ENCODE measurements at places on chromosomes 3 and 15.
A peak's percentile ranks its signal among the peaks of the same experiment; 100 is the strongest.

DNA sequence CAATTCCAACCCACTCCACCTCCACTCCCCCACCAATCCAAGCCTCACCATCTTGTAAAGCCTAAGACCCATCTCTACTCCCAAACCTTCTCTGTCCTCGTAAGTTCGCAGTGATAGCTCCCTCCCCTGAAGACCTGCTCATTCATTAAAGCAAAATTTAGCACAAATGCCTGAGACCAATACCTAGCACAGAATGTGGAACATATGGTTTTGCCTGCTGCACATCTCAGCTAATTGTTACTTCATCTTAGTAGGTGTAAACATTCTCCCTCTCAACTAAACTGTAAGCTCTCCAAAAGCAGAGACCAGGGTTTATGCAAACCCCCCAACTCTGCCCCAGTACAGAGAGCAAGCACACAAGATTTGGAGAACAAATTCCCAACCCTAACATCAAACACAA is 20.5 kb downstream of the DCLK3 start:
- no peak for DNase-seq

DNA sequence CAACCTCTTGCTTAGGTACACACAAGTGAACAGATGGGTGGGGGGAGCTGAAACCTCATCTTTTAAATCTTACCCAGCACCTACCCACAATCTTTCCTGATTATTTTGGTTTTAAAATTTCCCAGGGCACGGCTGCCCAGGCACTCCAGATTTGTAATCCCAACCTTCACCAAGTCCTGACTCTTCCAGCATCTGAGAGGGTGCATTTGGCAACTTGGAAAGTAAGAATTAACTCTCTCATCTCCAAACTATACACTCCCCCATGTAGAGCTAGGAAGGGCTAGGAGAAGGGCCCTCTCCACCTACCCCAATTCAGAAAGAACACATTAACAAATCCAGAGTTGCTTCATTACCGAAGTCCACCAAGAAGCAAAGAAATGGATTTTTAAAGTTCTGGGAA is 41.7 kb upstream of the PRICKLE2 start:
- no peak for DNase-seq

GRCh38 chr3:40765884-40766283 is 241.1 kb downstream of the ZNF621 start:
- no peak for DNase-seq

- peak; percentile 64 for DNase-seq
Measured at GRCh38 chr3:108509263-108509662, 1.1 kb downstream of the MYH15 start.

GRCh38 chr3:27633224-27633545 is 88.9 kb downstream of the EOMES start:
- DNase-seq: no peak

- peak; percentile 74 for DNase-seq
Measured at GRCh38 chr15:65981837-65982626, 112.7 kb downstream of the RAB11A start.

- DNase-seq: peak; percentile 76
Measured at GRCh38 chr3:108486941-108487340, 23.5 kb downstream of the MYH15 start.

- DNase-seq: no peak
Measured at GRCh38 chr15:92306663-92307062, 87.0 kb upstream of the ST8SIA2 start.

- no peak for DNase-seq
Measured at GRCh38 chr3:171365489-171365888, 94.7 kb downstream of the TNIK start.

DNA sequence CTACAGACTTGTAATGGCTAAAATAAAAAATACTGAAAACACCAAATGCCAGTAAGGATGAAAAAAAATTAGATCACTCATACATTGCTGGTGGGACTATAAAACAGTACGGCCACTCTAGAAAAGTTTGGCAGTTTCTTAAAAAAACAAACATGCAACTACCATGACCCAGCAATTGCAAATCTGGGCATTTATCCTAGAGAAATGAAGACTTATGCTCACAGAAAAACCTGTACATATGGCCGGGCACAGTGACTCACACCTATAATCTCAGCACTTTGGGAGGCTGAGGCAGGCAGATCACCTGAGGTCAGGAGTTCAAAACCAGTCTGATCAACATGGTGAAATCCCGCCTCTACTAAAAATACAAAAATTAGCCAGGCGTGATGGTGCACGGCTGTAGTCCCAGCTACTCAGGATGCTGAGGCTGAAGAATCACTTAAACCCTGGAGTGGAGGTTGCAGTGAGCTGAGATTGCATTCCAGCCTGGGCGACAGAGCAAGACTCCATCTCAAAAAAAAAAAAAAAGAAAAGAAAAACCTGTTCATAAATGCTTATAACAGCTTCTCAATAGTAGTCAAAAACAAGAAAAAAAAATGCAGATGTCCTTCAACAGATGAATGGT is 5.6 kb downstream of the TP53BP1 start:
- no peak for DNase-seq

DNA sequence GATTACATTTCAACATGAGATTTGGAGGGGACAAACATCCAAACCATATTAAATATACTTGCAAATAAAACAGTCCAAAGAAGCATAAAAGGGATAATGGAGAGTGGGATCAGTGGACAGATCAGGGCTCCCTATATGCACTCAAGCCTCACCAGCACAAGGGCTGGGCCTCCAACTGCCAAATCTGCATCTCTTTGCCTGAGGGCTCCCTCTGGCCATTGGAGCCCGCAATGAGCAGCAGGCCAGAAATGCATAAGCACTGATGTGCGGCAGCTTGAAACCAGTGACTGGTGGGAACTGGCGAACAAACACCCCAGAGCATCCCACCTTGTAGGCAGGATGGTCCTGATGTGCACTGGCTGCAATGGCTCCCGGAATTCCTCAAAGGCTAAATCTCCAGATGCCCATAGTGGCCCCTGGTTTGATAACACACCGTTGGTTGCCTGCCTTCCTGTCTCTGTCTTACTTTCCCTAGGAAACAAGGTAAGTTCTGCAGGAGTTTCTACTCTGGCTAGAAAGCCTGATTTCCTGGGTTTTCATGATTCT is 55.9 kb upstream of the POMGNT2 start:
- peak; percentile 39 for DNase-seq

- DNase-seq: no peak
Measured at GRCh38 chr3:141949972-141950371, 73.5 kb downstream of the ATP1B3 start.

GRCh38 chr3:119288669-119289403 is 5.3 kb upstream of the ARHGAP31 start:
- no peak for DNase-seq

GRCh38 chr3:9247941-9248521 is 1.4 kb downstream of the SRGAP3 start:
- DNase-seq: no peak

DNA sequence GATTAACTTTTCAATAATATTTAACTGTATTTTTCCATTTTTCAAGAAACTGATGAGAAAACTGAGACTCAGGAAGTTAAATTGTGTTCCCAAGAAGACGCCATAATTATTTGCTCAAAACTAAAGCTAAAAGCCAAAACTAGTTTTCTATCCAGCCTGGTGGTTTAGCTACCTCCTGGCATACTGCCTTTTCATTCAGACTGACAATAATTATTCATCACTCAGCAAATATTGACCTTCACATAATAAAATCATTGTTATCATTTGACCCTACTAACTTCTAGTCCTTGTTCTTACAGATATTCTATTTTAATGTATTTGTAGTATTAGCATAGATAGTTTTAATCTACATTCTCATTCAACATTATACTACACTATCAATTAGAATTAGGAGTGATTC is 210.6 kb upstream of the GADL1 start:
- DNase-seq: no peak

DNA sequence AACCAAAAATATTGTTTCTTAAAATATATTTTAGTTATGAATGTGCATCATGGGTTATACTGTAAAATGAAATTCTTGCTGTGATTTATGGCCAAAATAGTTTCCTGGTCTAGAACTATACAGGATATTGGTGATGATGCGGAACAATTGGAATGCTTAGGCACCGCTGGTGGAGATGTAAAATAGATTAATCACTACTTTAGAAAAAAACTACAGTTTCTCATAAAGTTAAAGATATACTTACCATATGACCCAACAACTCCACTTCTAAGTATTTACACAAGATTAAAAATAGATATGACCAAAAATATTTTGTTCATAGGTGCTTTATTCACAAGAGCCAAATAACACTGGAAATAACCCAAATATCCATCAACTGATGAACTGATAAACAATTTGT is 126.7 kb downstream of the TUSC7 start:
- no peak for DNase-seq

- no peak for DNase-seq
Measured at GRCh38 chr3:56055951-56056350, 412.3 kb downstream of the ERC2 start.

GRCh38 chr3:124730941-124731297 is 667 bp downstream of the UMPS start:
- no peak for DNase-seq

- no peak for DNase-seq
Measured at GRCh38 chr3:3739330-3740060, 59.7 kb upstream of the LRRN1 start.
